ENCODE measurements at places on chromosomes 5 and 9.

DNA sequence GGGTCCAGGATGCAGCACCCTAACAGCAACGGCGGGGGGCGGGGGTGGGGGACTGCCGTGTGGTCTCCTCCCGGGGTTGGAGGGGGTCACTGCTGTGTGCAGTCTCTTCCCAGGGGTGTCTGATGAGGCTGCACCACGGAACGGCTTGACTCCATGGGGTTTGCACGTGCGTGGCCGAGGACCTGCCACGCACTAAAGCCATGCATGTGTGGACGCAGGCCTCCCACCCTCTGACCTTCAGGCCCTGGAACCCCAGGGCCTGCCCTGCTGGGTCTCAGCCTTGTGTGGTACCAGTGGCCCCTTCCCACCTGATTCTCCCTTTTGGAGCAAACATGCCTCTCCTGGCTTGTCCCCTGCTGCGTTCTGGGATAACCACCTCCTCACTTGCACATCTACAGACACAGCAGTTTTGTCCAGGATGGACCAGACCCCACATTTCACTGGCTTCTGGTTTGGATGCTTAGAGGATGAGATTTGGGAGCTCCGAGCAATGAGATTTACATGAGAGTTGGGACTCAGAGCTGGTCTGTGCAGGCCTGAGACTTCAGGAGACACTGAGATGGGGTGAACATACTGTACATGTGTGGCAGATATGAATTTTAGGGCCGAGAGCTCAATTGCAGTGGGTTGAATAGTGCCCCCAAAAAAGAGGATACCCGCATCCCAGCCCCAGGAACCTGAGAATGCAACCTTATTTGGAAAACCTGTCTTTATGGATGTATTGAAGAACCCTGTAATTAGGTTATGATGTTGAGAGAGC, 45.8 kb downstream of the SLC12A7 start:
- DNase-seq = no peak

DNA sequence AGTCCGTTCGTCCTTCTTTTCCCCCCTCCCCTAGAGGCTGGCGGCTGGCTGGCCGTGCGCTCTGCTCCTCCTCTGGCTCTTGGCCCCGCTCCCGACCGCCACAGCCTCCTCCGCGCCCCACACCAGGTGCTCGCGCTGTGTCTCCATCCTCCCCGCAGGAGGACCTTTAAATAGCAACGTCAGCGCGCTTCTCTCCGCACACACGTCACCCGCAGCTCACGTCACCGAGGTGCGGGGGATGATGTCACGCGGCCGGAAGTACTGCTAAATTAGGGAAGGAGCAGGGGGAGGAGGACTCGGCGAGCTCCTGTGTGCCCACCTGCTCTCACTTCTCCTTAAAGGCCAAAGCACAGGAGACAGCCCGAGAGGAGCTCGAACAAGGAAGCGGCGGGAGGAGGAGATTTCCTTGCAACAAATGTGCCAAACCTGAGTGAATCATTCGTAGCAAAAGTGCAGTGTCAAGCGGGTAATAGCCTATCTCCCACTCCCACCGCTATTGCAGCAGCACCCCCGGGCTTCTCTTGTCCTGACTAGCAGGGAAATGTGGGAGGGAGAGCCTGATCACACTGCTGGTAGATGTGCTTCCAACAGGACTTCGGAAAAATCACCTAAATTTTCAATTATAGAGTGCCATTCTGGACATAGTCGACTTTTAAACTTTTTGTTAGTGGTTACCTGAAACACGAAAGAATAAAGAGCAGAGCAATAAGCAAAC, 614 bp upstream of the HOMER1 start:
- DNase-seq = peak; percentile 97

DNA sequence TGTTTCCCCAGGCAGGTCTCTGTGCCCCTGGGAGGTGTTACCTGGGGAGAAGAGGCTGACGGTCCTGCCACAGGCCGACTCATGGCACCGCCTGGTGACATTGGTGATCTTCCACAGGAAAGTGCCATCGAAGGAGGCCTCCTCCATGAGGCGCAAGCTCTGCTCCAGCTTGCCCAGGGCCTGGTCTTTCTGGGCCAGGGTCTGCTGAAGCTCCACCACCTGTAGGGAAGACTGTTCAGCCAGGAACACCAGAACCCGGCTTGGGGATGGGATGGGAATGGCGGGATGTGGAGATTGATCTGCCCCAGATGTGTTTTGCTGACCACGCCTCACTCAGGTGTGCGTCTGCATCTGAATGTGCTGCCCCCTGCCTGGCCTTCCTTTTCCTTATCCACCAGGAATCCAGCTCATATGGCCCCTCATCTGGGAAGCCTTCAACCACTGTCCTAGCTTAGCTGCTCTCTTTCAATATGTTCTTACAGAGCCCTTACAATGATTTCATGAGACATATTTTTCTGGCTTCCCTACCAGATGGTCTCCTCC, 15.2 kb downstream of the TRAF1 start:
- DNase-seq = no peak

DNA sequence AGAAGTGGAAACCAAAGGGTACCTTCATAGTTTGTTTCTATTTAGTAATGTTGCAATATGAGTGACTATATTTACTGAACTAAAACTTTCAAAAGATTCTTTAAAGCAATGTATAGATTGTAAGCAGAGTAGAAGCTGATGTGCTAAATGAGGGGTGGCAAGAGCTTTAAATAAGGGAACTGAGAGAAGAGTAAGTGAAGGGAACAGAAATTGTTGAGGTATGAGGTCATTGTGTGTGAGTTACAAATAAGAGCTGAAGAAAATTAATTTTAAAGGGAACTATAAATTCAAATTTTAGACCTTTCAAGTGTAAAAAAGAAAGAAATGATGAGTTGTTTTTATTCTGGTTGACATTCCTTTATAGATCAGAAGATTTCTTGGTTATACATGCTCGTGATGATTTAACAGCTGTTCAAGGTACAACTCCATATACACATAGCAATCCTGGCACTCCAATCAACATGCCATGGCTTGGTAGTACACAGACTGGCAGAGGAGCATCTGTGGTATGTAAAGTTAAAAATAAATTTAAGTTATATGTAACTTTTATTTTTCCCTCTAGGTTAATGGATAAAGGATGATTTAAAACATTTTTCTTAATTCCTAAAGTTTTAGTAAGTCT, 135.1 kb upstream of the TNFAIP8 start:
- no peak for DNase-seq

- no peak for DNase-seq
Measured at GRCh38 chr9:26694381-26695297, 198.0 kb downstream of the CAAP1 start.

Measured in C1 segment of cervical spinal cord (tissue), 14 donors.